Dermis blood vessel endothelial cell (primary cell): ENCODE measurements at places on chromosomes 16 and 17. TPM values are rescaled to one million over a fixed set of nuclear protein-coding genes. Genes with fewer than 3 reads are reported as not detected.

NOG gene
- total RNA-seq, result 0.23 and 1.2 TPM in 2 replicates

PRSS53 gene
- total RNA-seq, result 0.88 and 2.0 TPM in 2 replicates

HOXB4 gene
- 2.7 and 3.2 TPM in 2 replicates for total RNA-seq

KRTAP4-6 gene
- 0.19 TPM in 1 of 2 replicates, not detected in the other for total RNA-seq

CA7 gene
- total RNA-seq, result not detected in 2 replicates

SHISA9 gene
- 0.17 and 0.19 TPM in 2 replicates for total RNA-seq

FTO gene
- 62.6 and 113 TPM in 2 replicates for total RNA-seq

GP1BA gene
- total RNA-seq, result not detected in 2 replicates

RCVRN gene
- not detected in 2 replicates for total RNA-seq

HEXD gene
- 13.1 and 22.0 TPM in 2 replicates for total RNA-seq

ELMO3 gene
- 0.74 and 1.9 TPM in 2 replicates for total RNA-seq

SLC5A11 gene
- 0.05 and 0.17 TPM in 2 replicates for total RNA-seq

NPIPA3 gene
- total RNA-seq, result 0.17 and 0.28 TPM in 2 replicates

HS3ST3A1 gene
- total RNA-seq, result 0.05 and 0.17 TPM in 2 replicates

DNA sequence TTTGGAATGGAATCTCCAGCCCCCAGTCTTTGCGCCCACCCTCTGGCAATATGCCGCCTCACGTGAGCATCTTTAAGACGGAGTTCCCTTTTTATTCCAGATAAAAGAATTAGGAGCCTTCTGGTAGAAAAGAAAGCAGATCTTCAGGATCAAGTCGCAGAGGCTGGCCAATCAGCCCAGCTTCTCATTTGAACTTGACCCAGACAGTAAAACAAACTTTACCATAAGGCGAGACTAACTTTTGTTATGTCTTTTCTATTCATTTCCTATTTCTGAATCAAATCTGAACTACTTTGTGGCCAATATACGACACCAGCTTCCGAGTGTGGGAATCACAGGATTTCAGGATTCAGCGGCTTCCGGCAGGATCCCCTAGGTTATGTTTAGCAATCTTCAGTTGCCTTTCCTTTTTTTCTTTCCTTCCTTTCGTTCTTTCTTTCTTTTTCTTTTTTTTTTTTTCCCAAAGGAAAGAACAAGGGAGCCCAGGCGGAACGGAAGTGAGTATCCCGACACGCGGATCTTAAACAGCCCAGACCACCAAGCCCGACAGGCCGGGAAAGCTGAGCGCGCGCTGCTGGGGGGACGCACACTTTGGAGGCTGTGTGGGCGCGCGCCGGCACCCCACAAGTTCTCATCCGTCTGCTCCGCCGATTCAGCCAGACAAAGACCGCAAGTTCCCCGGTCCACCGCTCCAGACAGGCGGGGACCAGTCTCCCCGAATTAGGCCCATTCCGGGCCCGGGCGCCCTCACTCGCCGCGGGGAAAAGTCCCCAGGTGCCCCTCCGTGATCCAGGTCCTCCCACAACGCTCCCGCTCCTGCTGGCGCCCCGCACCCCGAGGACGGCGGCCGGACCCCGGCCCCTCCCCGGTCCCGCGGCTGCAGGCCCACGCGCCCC lies 633 bp downstream of the TBC1D16 start:
- peak; percentile 51 for DNase-seq

DNA sequence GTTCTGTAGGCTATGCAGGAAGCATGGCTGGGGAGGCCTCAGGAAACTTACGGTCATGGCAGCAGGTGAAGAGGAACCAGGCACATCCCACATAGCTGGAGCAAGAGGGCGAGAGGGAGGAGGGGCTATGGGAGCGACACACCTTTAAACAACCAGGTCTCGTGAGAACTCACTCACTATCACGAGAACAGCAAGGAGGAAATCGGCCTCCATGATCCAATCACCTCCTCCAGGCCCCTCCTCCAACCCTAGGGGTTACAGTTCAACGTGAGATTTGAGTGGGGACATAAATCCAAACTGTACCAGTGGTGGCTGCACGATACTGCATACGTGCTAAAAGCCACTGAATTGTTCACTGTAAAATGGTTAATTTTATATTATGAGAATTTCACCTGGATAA lies 26.1 kb upstream of the ENPP7 start:
- DNase-seq, result no peak

- peak; percentile 62 for DNase-seq
Observed at GRCh38 chr17:35191001-35191695, 3.0 kb downstream of the SLC35G3 start.

GRCh38 chr17:60857556-60858080 lies 180.0 kb downstream of the BCAS3 start:
- no peak for DNase-seq

GRCh38 chr17:74810699-74811485 lies 34.7 kb upstream of the NAT9 start:
- no peak for DNase-seq

- DNase-seq, result no peak
Observed at GRCh38 chr16:85612191-85612800, 826 bp upstream of the GSE1 start.

DNA sequence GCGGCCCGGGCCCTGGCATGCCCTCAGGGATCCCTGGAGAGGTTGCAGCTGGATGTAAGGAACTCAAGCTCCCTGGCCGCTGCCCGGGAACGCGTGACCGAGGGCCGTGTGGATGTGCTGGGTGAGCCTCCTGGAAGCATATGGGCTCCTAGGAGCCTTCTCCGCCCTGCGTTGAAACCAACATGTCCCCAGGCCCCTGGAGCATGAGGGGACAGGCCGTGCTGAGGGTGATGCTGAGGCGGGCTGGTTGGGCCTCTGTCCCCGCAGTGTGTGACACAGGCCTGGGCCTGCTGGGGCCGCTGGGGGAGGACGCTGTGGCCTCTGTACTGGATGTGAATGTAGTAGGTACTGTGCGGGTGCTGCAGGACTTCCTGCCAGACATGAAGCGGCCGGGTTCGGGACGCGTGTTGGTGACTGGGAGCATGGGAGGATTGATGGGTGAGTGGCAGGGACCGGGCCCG lies 5.7 kb upstream of the HSD17B1 start:
- DNase-seq, result no peak

DNA sequence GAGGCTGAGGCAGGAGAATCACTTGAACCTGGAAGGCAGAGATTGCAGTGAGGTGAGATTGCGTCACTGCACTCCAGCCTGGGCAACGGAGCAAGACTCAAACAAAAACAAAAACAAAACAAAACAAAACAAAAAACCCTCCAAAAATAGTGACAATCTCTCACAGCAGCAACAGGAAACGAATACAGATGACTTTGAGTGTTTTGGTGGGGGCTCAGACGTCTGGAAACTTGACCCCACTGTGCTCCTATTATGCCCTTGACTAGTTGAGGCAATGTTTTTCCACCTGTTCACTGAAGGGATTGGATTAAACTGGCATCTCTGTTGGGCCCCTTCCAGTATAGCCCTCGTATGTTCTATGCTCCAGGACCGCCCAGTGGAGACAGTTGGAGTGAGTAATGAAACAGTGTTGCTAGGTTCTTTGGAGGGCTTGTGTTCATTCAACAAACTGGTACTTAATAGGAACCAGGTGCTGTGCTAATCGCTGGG lies 167.0 kb downstream of the UTP18 start:
- DNase-seq, result no peak

- DNase-seq, result no peak
Observed at GRCh38 chr16:31127182-31127581, 8.3 kb downstream of the PRSS8 start.

- DNase-seq, result no peak
Observed at GRCh38 chr16:82855471-82855870, 228.7 kb downstream of the CDH13 start.

GRCh38 chr17:35433075-35433894 lies 985 bp upstream of the SLFN12 start:
- DNase-seq, result peak; percentile 98

DNA sequence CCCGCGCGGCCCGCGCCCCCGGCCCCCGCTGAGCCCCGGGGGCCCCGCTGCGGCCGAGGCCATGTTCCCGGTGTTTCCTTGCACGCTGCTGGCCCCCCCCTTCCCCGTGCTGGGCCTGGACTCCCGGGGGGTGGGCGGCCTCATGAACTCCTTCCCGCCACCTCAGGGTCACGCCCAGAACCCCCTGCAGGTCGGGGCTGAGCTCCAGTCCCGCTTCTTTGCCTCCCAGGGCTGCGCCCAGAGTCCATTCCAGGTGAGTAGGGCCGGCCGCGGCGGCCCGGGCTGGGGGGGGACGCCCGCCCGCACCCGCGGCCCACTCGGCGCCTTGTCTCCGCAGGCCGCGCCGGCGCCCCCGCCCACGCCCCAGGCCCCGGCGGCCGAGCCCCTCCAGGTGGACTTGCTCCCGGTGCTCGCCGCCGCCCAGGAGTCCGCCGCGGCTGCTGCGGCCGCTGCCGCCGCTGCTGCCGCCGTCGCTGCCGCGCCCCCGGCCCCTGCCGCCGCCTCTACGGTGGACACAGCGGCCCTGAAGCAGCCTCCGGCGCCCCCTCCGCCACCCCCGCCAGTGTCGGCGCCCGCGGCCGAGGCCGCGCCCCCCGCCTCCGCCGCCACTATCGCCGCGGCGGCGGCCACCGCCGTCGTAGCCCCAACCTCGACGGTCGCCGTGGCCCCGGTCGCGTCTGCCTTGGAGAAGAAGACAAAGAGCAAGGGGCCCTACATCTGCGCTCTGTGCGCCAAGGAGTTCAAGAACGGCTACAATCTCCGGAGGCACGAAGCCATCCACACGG lies 504 bp downstream of the MAZ start:
- DNase-seq, result peak; percentile 45

GRCh38 chr17:39151150-39151942 lies at the start of gene PLXDC1:
Gene PLXDC1 (minus strand): TSS chr17:39151637. CDS start chr17:39151437, 200 bp downstream.
- DNase-seq, result no peak

- DNase-seq, result no peak
Observed at GRCh38 chr17:81578561-81579225, 26.5 kb upstream of the FAAP100 start.

DNA sequence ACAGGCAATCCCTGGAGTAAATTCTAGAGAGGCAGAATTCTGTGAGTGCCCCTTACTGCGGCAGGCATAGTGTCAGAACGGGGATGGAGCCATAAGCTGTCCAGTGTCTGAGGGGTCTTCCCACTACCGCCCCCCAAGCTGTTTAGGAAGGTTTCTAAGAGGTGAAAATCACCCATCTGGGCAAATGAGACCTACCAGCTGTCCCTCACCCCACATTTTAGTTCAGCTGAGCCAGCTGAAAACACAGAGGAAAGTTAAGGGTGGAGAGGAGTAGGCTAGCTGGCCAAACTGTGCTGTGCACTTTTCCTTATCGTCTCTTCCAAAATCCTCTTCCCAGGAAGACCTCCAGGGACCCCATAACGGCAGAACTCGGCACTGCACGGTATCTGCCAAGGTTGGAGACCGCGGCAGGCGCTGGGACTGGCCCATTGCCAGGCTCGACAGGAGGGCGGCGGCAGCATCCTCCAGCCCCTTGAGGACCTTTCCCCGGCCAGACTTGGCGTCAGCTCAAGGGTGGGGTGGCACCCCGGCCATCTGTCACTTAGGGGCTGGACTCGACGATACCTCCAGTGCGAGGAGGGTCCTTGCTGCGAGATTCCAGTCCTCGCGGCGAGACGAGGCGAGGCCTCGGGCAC lies 955 bp downstream of the ACLY start:
- peak; percentile 61 for DNase-seq

GRCh38 chr17:43412166-43412565 lies 13.4 kb downstream of the ARL4D start:
- no peak for DNase-seq

GRCh38 chr17:74864866-74865395 lies 5.2 kb upstream of the GRIN2C start:
- peak; percentile 80 for DNase-seq

- DNase-seq, result no peak
Observed at GRCh38 chr16:88420496-88420895, 32.6 kb upstream of the ZFPM1 start.

GRCh38 chr16:69845181-69845580 lies 83.0 kb downstream of the WWP2 start:
- peak; percentile 46 for DNase-seq

DNA sequence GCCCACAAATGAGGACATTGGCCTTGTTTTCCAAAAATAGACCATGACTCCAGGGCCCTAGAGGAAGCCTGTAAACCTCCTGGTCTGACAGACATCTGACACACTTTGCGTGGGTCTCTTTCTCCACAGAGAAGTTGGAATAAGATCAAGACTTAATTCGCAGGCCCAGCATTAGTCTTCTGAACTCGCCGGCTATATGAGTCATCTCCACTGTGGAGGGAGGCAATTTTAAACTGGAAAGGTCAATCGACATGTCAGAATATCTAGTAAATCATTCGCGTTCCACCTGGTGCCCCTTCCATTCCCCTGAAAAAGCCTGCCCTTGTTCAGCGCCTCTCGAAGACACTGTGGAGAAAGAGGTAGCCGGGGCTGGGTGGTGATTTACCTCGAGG lies 140.1 kb downstream of the CLEC16A start:
- DNase-seq, result no peak

GRCh38 chr16:35743101-35743692 lies 2283.8 kb downstream of the TP53TG3F start:
- no peak for DNase-seq
